ENCODE measurements at places on chromosomes 2 and 18.

DNA sequence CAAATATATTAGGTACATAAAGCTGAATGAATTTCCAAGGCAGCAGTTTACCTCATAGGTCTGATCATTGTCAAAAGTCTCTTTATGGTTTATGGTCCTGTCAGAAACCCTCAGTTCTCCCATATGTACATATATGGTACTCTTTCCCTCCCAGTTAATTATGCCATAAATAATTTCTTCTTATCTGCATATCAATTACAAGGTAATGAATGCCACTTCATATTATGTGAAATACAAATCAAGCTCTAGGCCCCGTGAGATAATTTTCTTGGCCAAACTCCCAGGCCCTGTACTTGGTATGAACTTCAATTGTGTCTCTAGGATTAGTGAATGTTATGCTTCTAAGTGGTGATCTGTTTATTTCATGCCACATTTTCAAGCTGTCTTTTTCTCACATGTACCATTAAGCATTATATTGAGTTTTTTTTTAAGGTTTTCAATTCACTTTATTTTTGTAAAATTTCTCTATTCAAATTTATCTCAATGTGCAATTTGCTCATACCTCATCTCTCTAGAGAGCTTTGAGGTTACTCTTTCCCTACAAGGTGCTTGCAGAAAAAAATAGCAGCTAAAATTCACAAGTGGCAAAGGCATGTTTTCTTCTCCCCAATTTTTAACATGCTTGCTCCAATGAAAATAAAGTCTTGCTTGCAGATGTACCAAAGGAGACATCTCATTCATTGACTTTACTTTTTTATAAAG, 430.6 kb upstream of the VRK2 start:
- DNase-seq, result no peak

DNA sequence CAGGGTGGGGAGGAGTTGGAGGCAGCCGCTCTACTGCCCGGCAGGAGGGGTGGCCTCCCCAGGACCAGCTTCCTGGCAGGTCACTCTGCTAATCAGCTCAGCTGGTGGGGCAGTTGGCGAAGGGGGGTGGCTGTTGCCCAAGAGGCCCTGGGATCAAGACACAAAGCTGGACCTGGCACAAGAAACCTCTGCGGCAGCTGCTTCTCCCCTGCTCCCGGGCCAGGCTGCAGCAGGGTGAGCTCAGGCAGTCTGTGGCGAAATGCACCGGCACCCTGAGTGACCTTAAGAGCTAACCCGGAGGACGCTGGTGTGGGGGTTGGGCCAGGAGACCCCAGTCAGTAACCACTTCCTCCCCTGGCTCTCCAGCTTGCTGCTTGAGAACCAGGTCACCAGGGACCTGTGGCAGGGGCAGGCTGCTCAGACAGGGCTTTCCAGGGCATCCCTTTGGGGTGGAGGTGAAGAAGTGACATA, 31.1 kb downstream of the TOGARAM2 start:
- DNase-seq, result no peak

- no peak for DNase-seq
Measured at GRCh38 chr2:16223161-16223840, 283.0 kb downstream of the MYCN start.

DNA sequence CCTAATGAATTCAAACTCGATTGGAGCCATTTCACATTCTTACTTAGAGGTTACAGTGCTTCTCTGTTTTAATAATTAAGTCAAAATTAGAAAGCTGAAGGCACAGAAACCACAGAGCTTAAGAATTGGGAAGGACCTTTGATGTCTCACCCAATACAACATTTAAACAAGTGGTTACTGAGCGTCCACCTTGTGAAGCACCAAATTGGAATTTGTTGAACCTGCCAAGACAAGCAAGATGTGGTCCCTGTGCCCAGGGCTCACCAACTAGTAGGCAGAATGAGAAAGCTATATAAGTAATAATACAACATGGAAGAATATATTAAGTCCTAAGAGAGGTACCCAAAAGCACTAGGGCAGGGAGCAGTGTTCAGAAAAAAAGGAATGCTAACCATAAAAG, 64.5 kb upstream of the NPAS2 start:
- no peak for DNase-seq

DNA sequence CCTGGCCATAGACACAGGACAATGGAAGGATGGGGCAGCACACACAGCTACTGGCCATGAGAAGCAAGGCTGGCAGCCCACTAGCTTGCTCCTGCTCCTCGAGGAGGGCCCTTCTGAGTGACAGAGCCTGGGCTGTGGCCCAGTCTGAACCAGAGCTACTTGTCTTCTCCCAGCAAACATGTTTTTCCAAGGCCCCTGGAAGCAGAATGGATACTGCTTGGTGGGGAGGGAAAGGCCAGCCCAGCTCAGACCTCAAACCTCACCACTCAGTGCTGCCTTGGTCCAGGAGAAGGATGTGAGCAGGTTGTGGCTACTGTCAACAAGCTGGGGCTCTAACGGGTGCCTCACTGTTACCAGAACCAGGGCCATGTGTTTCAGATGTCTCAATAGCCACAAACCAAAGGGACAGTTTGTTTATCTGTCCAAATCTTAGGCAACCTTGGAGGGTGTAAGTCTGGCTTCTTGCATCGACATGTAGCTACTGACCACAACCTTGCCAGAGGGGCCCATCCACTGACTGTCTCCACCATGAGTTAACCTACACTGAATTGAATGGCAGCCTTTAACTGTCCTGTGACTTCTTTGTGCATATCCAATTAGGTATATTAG, 98.6 kb downstream of the TGFA start:
- DNase-seq, result no peak

DNA sequence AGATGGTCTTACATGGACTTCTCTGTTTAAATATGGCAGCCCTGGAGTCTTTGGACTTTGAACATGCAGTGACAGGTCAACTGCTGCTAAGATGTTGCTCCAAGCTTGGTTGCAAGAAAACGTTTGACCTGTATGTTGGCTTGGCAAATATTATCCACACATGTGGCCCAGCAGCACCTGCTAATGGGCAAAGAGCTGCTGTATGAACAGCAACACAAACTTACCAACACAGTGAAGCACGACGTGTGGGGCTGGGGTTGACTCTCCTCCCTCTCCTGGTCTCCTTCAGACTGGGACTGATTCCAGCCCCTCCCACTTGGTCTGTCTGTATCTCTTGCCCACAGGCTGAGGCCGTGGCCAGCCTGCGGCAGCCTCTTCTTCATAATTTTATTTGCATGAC, 3.8 kb downstream of the KCNE4 start:
- DNase-seq, result no peak

DNA sequence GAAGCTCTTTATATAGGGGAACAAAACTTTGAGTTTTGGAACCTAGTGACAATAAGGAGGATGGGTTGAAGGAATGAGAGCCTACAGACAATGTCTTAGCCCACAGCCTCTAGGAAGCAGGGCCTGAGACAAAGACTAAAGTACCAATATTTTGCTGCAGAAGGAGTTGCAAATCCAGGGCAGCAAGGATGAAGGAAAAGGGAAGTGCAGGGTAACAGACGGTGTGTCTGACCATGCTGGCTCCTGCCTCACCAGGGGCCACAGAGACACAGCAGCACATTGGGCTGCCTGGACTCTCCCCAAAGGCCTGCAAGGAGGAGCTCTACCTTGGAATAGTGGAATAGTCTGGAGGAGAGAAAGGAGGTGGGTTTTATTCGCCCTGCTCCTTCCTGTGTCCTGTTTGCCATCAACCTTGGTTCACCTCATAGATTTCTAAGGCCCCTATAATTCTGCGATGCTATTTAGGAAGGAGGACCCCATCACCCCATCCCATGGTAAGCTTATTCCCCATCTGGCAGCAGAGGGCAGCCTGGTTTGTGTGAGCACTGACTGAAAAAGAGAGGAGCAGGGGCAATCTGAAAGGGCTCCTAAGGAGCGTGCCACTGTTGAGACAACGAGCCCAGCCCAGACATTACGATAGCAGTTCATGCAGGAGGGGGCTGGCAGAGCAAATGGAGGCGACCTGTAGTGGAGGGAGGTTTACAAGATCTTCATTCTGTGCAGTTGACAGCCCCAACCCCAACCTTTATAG, 143.4 kb downstream of the MGAT5 start:
- no peak for DNase-seq

- no peak for DNase-seq
Measured at GRCh38 chr2:20657522-20658235, 6.8 kb upstream of the HS1BP3 start.

- DNase-seq, result no peak
Measured at GRCh38 chr2:42446503-42447271, 47.1 kb downstream of the KCNG3 start.

- DNase-seq, result no peak
Measured at GRCh38 chr2:118992740-118993391, 50.9 kb downstream of the MARCO start.

- DNase-seq, result no peak
Measured at GRCh38 chr2:237222178-237222577, 136.5 kb downstream of the COPS8 start.

DNA sequence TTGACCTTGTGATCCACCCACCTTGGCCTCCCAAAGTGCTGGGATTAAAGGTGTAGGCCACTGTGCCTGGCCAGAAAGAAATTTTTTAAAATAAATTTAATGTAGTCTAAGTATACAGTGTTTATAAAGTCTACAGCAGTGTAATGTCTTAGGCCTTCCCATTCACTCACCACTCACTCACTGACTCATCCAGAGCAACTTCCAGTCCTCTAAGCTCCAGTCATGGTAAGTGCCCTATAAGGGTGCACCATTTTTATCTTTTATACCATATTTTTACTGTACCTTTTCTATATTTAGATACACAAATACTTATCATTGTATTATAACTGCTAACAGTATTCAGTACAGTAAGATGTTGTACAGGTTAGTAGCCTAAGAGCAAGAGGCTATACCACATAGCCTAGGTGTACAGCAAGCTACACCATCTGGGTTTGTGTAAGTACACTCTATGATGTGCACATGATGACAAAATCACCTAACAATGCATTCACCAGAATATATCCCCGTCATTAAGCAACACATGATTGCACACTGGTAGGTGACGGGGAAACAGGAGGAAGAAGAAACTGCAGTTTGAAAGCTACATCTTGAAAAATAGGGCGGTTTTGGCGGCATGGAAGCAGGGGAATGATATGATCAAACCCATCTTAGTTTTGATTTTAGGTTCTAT, 105.1 kb upstream of the ITGB6 start:
- DNase-seq, result no peak

DNA sequence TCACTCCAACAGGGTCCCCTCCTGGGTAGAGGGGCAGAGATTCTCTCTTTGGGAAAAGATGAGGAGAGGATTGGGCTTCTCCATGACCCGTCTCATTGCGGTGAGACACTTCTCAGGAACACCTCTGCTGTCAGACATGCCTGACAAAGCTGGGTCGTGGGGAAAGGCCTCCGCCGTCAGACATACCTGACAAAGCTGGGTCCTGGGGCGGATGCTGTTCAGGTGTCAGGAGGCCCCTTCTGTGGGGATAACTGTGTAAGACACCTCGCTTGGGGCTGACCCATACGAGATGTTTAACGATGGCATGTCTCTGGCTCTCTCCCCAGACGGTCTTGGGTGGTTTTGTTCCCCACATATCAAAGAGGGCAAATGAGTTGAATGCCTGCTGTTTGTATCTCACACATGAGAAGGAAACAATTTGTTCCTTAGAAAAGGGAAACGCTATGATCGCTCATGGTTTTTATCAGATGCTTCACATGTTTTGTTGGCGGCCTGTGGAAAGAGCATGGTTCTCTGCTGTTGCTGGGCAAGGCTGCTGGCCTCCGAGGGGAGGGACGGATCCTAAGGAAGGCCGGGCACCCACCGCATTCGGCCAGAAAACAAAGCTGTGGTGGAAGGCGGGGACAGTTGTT, 40.8 kb upstream of the PXDN start:
- no peak for DNase-seq

- DNase-seq, result no peak
Measured at GRCh38 chr18:12315911-12316310, 7.9 kb downstream of the TUBB6 start.

DNA sequence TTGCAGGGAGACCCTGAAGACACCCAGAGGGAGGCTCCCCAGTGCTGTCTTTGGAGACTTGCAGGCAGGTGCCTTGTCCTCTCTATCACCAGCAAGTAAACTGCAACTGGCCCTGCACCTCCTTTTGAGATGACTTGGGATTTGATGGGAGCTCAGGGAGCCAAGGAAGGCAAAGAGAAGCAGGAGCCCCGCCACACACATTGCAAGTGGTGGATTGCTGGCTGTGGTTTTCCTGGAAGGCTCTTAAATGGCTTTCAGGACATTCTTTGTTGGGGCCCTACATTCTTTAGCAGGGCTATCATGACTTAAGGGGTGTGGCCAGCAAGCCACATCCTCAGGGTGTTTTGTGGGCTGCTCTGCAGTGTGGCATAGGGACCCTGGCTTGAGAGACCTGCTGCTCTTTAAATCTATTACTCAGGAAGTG, 39.9 kb upstream of the CDC42EP3 start:
- DNase-seq, result no peak
